ENCODE measurements at places on chromosomes 7 and 10.
A peak's percentile ranks its signal among the peaks of the same experiment; 100 is the strongest.

DNA sequence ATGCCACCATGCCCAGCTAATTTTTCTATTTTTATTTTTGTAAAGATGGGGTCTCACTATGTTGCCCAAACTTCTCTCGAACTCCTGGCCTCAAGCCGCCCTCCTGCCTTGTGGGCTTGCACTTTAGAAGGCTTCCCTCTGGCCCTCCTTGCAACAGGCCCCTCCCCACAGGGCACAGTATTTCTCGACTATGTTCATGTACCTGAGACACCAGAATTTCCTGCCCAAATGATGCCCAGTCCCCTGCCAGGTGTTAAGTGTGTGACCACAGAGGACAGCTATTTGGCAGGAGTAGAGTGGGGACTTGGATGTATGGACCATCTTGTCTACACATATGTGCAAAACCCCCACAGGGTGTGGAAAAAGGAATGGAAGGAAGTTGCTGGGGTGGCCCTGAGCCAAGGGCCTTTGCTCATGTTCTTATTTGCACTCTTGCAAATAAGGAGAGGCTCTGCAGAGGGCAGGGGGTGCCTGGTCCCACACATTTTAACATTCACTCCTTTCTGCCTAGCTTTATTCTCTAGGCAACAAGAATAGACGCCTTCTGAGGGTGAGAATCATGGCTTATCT is 168.4 kb upstream of the PODXL start:
- DNase-seq: no peak

DNA sequence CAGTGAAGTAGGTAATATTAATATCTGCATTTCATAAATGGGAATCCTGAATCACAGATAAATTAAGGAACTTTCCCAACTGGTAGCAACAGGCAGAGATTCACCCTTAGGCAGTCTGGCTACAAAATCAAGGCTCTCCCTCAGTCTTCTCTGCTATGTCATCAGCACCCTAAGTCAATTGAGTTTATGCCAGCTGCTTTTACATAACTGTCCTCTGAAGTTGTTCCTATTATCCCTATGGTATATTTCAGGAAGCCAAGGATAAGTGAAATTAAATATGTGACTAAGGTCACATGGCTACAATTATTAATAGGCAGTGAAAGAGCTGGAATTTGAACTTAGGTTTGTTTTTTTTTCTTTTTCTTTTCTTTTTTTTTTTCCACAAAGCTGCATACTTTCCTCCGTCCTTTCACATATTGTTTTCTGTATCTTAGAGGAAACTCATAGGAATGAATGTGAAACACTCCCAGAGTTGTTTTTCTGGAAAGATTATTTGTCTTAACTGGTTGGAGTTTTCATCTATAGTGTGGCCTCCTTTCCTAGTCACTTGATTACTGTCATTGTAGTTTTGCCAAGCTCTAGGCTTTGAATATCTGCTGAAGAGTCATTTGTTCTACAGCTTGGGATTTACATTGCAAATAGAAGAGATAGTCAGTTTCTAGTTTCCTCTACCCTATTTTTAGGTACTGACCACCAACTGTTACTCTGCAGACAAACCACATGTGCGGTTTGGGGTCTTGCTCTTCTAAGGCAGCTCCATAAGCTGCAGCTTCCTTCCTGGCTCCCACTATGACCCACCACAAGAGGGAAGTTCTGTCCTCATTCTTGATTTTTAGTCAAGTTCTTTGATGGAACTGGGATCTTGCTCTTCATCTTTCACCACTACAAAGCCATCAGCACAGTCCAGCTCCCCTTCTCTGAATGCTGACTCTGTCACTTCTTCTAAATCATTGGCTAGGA is 338.0 kb upstream of the KIAA1217 start:
- DNase-seq: no peak

GRCh38 chr10:49778197-49778596 is 16.1 kb upstream of the OGDHL start:
- no peak for DNase-seq

DNA sequence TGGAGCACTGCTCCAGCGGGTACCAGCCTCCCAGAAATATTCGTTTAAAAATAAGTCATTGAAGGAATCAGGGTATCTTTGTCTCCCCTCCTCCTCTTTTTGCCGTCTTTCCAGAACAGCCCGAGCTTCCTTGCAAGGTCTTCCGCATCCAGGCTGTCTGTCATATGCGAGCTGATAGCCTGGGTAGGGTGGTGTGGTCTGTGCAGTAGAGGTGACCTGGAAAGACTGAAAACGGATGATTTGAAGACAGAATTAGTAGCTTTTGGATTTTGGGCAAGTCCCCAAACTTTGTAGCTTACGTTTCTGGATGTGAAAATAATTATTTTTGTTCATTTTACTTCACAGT is 480 bp downstream of the VPS50 start:
- no peak for DNase-seq

- DNase-seq: no peak
Observed at GRCh38 chr10:70954381-70955176, 66.2 kb upstream of the PCBD1 start.

DNA sequence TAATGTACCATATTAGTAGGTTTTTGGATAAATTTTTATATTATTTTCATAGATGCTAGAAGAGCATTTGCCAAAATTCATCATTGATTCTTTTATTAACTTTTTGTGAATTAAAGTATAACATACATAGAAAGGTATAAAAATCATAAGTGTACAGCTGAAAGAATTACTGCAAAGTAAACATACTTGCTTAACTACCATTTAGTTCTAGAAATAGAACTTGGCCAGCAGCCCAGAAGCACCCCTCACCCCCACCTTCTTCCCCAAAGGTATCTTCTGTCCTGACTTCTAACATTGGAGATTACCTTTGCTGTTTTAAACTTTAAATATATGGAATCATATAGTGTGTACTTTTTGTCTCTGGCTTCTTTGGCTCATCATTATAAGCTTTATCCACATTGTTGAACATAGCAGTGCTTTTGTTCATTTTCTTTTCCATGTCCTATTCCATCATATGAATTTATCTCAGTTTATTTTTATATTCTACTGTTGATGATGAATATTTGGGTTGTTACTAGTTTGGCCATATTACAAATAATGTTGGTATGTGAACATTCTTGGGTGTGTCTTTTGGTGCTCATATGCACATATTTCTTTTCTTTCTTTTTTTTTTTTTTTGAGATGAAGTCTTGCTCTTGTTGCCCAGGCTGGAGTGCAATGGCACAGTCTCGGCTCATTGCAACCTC is 142.8 kb downstream of the ADK start:
- DNase-seq: peak; percentile 47

- no peak for DNase-seq
Observed at GRCh38 chr7:91655656-91656055, 224.8 kb downstream of the MTERF1 start.

DNA sequence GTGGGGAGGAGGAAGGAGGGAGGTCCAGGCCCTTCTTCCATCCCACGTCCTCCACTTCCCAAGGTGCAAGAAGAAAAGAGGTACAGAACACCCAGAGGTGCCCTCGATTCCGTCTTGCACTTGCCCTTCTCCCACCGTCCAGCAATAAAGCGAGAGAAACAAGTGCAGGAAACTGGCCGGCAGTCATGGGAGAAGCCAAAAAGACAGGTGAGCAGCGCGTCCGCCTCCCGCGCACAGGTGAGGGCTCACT is 1.3 kb downstream of the C10orf95 start:
- no peak for DNase-seq

- DNase-seq: peak; percentile 74
Observed at GRCh38 chr7:111532625-111533024, 29.7 kb downstream of the IMMP2L start.

DNA sequence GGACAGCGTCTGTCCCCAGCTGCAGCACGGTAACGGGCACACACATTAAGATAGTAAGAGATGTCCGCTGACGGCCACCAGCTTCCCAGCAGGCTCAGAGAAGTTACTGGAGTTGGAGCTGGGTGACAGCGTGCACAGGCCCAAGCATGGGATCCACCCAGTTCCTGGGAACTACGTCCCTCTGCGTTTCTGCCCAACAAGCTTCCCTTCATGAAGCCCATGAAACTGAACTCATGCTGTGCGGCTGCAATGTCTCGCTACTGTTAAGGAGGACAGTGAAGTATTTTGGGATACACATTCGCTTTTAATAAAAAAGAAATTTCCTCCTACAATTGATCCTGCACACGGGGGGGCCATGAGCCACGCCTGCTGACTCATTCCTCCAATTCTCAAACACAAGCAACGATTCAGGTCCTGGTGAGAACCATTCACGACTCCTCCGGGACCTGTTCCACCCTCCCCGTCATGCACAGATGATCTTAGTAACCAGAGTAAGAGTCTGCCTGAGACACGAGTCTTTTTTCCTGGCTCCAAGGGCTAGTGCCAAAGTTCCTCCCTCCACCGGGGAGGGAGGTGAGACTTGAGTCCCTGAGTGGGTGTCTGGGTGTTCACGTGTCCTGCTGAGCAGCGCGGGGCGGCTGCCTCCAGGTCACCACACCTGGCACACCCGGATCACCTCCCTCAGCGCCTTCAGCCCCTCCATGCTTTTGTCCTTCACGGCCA is 2.6 kb downstream of the PSMG3 start:
- peak; percentile 48 for DNase-seq

- DNase-seq: no peak
Observed at GRCh38 chr7:142443216-142444010, 185.6 kb upstream of the PRSS58 start.

DNA sequence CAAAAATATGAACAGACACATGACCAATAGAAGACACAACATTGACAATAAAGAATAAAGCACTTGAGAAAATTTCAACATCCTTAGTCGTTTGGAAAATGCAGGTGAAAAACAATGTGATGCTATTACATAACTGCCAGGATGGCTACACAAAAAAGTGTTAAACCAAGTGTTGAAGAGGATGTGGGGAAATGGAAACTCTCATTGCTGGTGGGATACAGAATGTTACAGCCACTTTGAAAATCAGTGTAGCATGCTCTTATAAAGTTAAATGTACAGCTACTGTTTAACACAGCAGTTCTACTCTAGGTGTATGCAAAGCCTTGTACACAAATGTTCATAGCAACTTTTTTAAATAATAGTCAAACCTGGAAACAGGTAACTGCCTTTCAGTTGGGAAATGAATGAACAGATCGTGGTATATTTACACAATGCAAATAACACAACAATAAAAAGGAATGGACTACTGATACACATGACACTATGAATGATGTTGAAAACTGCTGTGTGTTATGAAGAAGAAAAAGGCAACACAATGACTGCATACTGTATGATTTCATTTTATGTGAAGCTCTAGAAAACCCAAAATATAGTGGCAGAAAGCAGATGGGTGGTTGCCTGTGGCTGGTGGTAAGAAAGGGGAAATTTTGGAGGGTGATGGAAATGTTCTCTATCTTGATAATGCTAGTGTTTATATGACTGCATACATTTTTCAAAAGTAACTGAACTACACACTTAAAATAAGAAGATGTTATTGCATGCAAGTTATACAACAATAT is 102.2 kb upstream of the VIPR2 start:
- no peak for DNase-seq

GRCh38 chr10:12777840-12778585 is 223.5 kb downstream of the CCDC3 start:
- no peak for DNase-seq

DNA sequence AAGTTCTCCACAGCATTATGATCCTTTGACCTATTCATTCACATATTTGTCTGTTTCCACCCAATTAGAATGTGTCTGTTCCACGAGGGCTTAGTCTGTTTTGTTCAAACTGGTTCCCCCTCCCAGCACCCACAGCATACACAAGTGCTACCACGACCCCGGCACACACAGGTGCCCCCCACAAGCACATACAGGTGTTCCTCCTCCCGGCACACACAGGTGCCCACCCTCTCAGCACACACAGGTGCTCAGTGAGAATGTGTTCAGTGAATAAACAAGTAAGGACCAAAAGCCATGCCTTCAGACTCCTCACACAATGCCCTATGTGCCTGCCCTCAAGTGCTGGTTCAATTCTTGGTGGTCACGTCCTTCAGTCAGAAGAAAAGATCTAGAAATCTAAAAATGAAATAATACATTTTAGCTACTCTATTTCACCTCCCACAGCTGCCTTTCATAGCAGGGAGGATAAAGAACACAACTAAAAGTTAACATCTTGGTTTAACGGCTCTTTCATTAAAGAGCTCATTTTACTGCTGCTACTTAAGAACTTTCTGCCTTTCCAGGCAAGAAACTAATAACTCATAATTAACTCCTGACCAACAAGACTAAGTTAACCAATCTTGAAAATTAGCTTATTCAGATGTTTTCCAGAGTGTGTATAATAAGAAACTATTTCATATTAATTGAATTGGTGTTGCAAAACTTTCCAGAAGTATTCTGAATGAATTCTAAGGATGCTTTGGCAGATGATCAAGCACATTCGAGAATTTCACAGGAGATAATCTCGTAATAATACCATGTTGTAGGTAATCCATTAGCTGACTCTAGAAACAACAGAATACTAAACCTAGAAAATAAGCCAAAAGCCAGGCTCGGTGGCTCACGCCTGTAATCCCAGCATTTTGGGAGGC is 2.3 kb downstream of the DNMBP start:
- no peak for DNase-seq

GRCh38 chr7:141712603-141713255 is 4.6 kb downstream of the WEE2 start:
- DNase-seq: no peak

GRCh38 chr7:118075936-118076335 is 108.0 kb upstream of the LSM8 start:
- no peak for DNase-seq

- no peak for DNase-seq
Observed at GRCh38 chr10:636016-636730, 53.3 kb downstream of the DIP2C start.

- DNase-seq: no peak
Observed at GRCh38 chr10:94412449-94412848, 10.1 kb downstream of the TBC1D12 start.

DNA sequence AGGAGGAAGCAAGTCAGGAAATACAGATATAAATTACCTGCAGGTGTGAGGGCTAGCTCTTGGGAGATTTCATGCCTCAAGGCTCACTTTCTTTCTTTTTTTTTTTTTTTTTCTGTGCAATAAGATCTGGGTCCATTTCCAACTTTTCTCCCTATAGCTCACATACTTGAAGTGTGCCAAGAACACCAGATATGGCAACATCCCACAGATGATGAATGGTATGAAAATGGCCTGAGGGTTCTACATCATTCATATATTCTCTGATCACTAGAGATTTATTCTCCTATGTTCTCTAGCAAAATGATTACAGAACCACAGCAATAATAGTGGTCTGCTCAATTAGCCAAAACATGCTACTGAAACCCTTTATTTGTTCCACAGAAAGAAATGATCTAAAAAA is 117.2 kb downstream of the LRRTM3 start:
- DNase-seq: no peak

- no peak for DNase-seq
Observed at GRCh38 chr7:99559175-99559915, 903 bp downstream of the ZNF655 start.

DNA sequence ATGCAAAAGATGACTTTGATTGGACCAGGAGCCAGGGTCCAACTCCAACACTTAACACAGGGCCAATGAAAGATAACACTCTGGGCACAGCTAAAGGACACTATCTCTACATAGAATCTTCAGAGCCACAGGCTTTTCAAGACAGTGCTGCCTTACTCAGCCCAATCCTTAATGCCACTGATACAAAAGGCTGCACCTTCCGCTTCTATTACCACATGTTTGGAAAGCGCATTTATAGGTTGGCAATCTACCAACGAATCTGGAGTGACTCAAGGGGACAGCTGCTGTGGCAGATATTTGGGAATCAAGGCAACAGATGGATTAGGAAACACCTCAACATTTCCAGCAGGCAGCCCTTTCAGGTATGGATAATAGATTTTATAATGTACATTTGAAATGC is 160.7 kb downstream of the MALRD1 start:
- DNase-seq: no peak

Data from NCI-H2081 (cell line).